NCI-H1930 (cell line): ENCODE measurements at places on chromosomes 6 and 20.

DNA sequence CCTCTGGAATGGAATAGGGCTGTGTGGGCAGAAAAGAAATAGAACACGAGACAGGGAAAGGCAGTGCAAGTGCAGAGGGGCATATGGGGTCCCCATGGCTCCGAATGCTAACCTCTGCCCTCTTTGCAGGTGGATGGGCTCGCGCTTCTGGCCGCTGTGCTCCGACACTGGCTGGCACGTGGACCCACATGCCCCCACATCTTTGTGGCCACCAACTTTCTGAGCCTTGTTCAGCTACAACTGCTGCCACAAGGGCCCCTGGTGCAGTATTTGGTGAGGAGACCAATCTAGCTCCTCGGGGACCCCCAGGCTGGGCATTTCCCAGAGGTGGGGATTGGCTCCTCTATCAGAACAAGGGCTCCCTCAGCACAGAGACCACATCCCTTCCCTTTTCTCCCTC lies 1.1 kb upstream of the SAPCD1 start:
- no peak for DNase-seq

- no peak for DNase-seq
Measured at GRCh38 chr20:2518558-2518957, 9.8 kb upstream of the ZNF343 start.

DNA sequence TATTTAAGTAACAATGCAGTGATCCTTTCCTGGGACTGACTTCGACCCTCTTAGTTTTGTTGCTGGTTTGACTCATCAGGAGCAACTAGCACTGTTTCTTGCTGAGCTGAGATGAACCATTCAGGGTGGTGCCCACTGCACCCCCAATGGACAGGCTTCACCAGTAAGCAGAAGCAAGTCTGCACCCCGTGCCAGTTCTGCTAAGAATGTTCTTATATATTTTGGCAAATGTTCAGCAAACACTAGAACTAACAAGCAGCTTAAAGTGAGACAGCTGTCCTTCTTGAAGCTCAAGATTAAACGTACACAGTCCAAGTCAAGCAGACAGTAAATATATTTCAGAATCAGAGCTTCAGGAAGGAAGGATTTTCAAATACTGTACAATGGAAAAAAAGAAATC lies 561.3 kb upstream of the CDH4 start:
- no peak for DNase-seq

DNA sequence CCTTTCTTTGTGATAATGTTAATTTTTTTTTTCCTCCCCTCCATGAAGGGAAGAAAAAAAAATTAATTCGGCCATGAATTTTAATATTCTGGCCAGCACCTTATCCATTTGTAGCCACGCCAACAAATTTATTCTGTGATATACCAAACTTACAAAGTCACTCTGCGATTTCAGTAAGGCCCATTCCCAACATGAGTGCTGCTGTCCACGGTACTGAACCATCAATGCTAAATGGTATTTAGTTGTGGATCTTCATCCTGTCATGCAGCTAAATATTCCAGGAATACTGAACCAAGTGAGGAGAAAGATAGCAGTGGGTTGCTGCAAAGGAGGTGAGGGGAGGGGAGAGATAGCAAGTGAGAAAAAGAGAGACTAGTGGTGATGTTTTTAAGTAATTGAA lies 19.5 kb upstream of the RSPH4A start:
- DNase-seq = no peak

- DNase-seq = no peak
Measured at GRCh38 chr6:58073263-58073662, 755.8 kb downstream of the PRIM2 start.

GRCh38 chr20:40749985-40750506 lies 61.0 kb upstream of the MAFB start:
- DNase-seq = no peak

DNA sequence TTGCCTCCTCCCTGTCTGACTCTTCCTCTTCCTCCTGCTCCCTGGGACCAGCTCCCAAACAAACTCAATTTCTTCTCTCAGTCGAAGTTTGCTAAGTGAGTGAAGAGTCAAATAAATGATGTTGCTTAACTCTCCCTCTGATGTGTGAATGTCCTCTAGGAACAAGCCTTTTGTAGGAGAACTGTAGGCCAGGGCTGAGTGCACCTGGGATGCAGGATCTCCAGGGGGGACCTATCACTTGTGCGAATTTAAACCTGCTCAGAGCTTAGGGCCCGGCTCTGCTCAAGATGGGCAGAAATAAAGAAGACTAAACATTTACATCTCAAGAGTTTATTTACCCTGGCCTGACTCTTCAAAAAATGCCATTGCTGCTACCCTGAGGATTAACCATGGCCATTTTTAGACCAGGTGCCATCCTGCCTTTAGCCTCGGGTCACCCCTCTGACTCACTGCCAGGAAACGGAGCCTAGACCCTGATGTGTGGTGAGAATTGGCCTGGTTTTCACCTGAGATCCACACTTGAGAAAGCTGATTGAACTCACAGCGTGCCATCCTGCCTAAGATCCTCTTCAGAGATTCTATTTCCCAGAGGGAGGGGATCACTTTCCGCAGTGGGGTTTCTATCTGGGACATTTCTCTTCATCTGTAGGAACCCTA lies 63.6 kb upstream of the CD93 start:
- DNase-seq = no peak

DNA sequence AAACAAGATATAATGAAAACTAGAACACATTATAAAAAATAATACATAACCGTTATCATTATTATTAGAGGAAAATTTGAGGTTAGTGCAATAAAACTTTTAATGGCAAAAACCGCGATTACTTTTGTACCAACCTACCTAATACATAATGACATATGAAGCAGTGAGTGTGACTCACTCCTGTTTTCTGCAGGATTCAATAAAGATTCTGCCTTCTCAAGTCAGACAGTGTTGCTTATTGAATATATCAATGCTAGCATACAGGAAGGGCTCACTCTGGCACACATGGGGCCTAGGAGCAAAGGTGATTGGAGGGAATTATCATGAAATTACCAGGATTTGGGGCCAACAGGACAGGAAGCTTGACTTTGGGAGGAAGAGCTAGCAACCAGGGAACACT lies 230.8 kb upstream of the CEP162 start:
- no peak for DNase-seq

- no peak for DNase-seq
Measured at GRCh38 chr6:50935442-50935841, 116.8 kb downstream of the TFAP2B start.

DNA sequence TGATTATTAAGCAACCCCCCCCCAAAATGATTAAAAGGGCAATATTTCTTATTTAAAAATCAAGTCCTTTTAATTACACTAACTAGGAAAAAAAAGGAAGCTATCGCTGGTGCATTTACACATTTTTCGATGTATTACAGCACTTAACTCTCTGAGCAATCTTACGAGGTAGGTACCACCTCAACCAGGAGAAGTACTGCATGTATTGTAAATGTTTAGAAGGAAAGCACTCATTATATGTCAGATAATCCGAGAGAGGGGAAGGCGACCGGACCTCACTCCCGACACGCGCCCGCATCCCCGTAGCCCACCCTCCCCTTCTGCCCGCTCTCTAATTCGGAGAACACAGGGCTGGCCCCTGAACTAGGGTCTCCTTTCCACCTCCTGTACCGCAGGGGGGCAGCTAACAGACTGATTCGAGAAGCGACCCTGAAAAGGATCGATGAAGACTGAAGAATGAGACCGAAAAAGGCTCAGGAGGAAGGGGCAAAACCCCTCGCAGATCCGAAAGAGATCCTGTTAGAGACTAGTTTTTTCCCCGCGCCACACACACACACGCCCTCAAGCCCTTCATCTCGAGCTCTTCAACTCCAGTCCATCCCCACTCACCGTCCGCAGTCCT lies 337 bp downstream of the ESF1 start:
- DNase-seq = peak; percentile 53

DNA sequence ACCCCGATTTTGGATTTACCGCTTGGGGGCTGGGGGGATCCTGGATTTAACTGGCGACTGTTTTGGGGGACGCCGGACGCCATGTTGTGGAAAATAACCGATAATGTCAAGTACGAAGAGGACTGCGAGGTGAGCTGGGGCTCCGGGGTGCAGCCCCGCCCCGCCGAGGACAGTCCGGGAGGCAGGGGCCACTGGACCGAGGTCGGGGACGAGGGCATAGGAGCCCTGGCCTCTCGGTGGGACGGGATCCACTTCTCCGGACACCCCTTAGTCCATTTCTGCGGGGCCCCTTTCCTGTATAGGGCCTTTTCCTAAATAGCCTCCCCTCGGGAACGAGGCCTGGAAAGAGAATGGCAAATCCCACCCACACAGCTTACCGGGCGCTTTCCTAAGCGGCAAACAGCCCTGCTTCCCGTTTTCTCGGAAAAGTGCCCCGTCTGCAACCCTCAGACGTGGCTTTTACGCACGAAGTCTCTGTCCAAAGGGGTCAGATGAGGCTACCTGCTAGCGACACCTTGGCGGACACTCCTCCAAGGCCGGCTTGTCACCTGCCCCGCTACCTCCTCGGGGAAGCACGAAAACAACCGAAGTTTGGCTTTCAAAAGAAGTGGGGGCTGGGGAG lies 469 bp downstream of the TFAP2C start:
- no peak for DNase-seq

DNA sequence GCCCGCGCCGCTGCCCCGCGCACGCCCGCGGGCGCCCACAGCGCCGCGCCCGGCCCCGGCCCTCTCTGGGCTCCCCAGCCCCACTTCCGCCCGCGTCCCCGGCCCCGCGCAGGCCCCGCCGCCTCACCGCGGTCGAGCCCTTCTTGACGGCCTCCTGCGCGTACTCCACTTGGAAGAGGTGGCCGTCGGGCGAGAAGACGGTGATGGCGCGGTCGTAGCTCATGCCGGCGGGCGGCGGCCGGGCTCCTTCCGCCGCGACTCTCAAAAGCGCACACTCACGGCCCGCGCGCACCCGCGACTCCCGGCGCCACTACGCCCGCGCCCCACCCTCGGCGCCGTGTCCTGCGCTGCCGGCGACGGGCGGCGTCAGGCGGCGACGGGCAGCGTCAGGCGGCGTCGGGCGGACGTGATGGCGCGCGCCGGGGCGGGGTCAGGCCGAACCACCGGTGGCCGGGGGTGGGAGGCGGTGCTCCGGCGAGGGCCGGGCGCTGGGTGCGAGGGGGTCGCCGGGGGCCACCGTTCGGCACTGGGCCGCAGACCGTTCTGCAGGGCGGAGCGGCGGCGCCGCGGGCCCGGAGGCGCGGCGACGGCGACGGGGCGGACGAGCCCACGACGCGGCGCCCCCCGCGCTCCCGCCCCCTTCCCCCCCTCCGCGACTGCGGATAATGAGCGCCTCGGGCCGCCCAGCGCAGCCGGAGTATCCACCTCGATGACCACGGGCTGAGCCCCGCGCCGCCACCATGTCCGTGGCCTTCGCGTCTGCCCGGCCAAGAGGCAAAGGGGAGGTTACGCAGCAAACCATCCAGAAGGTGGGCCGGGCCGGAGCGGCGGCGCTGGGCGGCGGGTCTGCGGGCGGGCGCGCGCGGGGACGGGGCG lies at the start of the genes PSMA7 and SS18L1:
TSS of gene PSMA7 (minus strand) at position 314 of the 876 bp plus-strand sequence. CDS start at position 223, 91 bp downstream.
TSS of gene SS18L1 (plus strand) at position 689 of the 876 bp plus-strand sequence. CDS start at position 741, 52 bp downstream.
- peak; percentile 85 for DNase-seq

- DNase-seq = no peak
Measured at GRCh38 chr20:39974966-39975501, 714.0 kb downstream of the MAFB start.

GRCh38 chr6:64255000-64255399 lies 619.4 kb downstream of the PHF3 start:
- DNase-seq = no peak

DNA sequence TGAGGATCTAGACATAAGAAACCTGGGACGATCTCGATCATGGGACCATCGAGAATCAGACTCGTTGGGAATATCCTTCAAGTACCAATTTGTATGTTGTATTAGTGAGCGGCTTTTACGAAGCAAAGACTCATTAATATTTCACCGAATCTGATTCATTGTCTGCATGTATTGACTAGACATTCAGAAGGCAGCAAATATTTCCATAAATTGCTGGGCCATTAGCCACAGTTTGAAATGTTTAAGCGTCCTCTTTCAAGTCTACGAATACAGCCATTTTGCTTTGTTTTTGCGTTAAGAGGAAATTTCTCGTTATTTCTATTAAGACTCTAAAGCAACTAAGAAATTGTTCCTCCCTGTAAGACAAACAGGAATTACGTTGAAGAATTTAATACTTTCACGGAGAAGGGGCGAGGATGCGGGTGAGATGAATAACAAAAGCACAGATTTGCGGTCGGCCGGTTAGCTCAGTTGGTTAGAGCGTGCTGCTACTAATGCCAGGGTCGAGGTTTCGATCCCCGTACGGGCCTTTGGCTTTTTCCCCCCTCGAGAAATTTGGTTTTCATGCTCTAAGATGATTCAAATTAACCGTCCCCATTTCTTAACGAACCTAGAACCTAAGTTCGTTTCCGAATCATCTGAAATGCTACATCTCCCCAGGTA lies 18.5 kb downstream of the POM121L2 start:
- no peak for DNase-seq

DNA sequence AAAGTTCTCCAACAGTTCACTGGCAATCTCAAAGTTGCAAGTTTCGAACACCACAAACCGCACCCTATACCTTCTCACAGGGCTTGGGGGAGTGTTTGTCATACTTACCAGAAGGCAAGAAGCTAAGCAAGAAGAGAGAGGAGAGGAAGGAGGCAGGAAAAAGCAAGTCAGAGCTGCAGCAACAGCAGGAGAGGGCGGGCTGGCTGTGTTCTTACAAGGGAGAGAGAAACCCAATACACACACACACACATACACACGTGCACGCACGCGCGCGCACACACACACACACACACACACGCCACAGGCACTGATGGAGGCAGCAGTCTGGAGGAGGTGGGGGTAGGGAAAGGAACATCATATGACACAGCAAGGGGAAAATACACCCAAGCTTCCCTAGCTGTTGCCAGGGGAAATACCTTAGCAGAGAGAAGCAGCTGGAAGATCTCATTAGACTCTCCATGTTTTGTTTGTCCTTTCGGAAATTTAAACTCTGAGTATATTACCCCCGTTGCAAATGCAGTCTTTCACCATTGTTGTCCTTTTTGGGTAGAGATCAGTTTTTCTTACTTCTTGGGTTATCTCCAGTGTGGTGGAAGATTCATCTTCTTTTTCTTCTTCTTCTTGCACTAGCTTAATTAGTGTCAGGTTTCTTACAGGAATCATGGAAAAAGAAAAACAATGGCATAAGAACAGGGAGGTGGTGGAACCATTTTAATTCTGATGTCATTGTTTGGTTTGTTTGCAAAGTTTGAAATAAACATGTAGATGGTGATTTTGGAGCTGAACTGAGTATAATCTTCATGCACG lies at the start of gene TXLNB:
TSS of gene TXLNB (minus strand) at position 186 of the 807 bp plus-strand sequence. CDS start 3,099 bp downstream, outside the sequence.
- no peak for DNase-seq

DNA sequence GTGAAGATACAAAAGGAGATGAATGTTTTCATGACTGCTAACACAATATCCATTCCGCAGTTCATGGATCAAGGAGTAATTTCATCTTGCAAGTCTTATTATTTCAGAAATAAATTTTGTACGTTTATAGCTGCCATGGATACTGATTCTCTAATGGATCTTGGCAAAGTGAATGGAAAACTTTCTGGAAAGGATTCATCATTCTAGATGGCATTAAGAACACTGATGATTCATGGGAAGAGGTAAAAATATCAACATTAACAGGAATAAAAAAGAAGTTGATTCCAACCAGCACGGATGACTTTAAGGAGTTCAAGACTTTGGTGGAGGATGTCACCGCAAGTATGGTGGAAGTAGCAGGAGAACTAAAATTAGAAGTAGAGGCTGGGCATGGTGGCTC lies 2.8 kb downstream of the HUS1B start:
- no peak for DNase-seq
